ENCODE measurements at places on chromosomes 12 and 14.

DNA sequence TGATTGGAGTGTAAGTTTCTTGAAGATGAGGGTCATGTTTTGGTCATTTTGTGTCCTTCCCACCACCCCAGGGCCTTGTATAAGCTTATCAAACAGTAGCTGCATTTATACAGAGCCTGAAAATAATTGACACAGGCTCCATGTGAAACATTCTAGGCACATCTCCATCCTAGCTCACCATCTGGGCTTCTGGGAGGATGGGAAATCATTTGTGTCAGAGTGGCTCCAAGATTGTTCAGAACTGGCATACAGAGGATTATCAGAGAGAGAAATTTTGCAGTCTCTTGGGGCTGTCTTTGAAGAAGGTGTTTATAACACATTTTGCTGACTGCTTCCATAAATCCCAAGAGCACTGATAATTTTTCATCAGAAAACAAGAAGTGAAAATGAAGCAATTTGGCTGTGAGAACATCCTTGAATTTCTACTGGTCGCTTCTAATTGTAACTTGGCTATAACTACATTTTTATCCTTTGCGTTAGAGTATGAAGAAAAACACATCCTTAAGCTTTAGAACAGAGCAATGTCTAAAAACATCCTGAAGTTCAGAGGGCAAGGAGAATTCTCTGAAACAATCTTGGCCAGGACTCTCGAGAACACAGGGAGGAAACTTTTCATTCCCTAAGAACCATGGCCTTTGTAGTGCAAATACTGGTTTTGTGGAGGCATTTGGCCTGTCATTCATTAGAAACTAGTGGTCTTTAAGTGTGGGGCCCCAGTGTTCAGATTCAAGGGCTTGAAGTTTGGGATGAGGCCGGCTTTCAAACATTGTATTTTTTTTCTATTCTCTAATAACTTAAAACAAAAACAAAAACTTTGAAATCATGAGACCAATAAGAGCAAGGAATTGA, 151.1 kb downstream of the DACT1 start:
- no peak for DNase-seq

DNA sequence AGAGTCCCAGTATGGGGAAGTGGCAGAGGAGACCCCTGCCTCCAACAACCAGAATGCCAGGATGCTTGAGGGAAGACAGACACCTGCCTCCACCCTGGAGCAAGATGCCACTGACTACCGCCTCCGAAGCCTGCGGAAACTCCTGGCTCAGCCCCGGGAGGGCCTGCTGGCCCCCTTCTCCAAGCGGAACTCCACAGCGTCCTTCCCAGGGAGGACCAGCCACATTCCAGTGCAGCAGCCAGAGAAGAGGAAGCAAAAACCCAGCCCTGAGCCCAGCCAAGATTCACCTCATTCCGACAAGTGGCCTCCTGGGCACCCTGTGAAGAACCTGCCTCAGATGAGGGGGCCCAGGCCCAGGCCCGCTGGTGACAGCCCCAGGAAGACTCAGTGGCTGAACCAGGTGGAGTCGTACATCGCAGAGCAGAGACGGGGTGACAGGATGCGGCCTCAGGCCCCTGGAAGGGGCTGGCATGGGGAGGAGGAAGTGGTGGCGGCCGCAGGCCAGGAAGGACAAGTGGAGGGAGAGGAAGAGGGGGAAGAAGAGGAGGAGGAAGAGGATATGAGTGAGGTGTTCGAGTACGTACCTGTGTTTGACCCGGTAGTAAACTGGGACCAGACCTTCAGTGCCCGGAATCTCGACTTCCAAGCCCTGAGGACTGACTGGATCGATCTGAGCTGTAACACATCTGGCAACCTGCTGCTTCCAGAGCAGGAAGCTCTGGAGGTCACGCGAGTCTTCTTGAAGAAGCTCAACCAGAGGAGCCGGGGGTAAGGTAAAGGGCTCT, 93.7 kb downstream of the B4GALNT3 start:
- DNase-seq: no peak

GRCh38 chr14:61417883-61418455, 96.6 kb downstream of the PRKCH start:
- DNase-seq: no peak

DNA sequence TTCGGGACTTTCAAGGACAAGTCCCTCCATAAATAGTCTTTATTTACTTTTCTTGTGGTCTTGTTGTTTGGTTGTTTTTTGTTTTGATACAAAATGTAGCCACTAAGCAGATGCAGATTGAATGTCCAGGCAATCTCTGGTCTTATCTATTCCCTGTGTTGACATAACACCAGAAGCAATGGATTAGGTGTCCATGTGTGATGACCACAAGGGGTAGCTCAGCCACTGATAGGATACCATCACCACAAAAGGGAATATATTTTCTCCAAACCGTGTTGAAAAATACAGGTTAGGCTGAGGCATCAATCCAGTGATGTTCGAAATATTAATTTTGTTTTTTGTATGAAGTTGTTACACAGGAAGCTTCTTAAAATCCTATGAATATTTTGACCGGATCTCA, 196.3 kb downstream of the EPS8 start:
- no peak for DNase-seq

DNA sequence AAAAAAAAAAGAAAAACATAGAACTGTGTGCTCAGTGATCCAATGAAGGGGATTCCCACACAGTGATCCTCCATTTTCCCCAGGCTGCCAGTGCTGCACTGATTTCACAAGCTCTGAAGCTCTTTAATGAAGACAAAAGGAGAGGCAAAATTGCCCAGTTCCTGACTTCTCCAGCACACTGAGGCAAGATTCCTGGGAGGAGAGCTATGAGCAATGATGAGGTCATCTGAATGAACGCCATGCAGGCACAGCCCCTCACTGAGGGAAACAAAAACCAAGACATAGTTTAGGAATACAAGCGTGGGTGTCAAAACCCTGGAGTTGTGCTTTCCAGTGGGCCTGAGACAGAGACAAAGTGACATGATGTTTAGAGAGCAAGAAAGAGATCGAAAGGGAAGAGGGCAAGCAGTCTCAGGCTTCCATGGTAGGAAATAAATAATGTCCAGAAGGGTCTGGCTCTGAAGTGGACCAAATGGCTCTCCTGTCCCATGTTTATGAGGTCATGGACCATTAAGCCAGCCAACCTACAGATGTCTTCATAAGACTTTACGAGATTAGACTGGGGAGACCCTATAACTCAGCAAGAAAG, 40.9 kb upstream of the SMUG1 start:
- DNase-seq: peak; percentile 96

GRCh38 chr14:58280954-58281787, 17.2 kb upstream of the ARID4A start:
- DNase-seq: peak; percentile 93

- no peak for DNase-seq
Measured at GRCh38 chr12:108962256-108962655, 58.6 kb downstream of the SVOP start.

DNA sequence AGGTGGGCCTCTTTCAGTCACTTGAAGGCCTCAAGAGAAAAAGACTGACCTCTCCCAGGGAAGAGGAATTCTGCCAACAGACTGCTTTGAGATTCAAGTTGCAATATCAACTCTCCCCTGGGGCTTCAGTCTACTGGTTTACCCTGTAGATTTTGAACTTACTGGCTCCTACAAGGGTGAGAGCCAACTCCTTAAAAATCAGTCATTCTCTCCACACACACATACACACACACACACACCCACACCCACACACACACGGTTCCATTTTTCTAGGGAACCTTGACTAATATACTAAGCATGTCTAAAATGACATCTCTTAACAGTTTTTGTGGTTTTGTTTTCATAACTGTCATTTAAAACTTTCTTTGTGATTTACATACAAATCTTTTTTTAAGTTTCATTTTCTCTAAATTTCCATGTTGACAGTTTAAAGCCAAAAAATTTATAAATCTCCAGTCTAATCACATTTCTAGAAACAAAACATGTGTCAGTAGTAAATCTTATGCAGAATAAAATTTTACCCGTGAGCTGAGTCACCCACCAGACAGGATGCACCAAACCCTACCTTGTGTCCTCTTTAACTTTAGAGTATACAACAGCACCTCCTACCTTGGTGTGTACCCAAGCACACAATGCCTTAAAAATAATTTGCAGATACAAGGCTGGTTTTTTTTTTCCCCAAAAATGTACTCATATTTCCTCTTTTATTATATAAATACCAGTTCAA, 394.6 kb downstream of the AEBP2 start:
- no peak for DNase-seq

- DNase-seq: no peak
Measured at GRCh38 chr12:14716848-14717444, 20.5 kb upstream of the GUCY2C start.

GRCh38 chr12:13887779-13888388, 93.5 kb downstream of the GRIN2B start:
- no peak for DNase-seq

DNA sequence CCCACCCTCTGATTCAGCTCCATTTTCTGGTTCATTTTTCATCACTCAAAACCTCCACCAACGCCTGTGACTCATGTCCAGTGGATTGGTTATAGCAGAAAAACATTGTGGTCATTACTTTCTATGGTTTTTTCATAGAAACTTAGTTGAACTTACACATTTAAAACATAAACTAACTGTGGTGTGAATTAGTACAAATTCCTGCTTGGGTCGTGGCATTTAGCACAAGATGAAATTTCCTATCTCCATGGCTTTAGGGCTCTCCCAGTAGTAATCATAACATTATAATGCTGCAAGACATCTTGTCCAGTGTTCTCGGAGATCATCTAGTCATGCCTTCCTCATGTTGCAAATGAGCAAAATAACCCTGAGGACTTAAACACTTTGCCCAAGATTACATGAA, 7.1 kb downstream of the RNASE7 start:
- no peak for DNase-seq

- peak; percentile 91 for DNase-seq
Measured at GRCh38 chr14:70809225-70810219, at the start of gene MAP3K9. MAP3K9 (minus strand) TSS chr14:70809513; CDS start chr14:70809171, 342 bp downstream.

DNA sequence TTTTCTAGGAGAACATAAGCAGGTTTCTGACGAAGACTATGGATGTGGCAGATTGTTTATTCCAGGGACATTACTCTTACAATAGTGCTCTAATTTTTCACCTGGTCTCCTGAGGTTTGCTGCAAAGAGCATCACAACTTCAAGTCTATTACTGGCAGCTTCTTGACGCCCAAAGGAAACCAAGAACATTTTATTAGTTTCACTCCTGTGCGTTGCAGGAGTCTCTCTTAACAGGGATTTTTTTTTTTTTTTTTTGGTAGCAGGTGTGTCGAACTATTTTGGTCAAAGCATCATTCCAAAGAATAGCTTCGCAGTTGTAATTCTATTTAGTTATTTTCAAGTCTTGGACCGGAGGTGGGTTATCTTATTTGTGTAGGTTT, 1.2 kb downstream of the ANO4 start:
- no peak for DNase-seq

DNA sequence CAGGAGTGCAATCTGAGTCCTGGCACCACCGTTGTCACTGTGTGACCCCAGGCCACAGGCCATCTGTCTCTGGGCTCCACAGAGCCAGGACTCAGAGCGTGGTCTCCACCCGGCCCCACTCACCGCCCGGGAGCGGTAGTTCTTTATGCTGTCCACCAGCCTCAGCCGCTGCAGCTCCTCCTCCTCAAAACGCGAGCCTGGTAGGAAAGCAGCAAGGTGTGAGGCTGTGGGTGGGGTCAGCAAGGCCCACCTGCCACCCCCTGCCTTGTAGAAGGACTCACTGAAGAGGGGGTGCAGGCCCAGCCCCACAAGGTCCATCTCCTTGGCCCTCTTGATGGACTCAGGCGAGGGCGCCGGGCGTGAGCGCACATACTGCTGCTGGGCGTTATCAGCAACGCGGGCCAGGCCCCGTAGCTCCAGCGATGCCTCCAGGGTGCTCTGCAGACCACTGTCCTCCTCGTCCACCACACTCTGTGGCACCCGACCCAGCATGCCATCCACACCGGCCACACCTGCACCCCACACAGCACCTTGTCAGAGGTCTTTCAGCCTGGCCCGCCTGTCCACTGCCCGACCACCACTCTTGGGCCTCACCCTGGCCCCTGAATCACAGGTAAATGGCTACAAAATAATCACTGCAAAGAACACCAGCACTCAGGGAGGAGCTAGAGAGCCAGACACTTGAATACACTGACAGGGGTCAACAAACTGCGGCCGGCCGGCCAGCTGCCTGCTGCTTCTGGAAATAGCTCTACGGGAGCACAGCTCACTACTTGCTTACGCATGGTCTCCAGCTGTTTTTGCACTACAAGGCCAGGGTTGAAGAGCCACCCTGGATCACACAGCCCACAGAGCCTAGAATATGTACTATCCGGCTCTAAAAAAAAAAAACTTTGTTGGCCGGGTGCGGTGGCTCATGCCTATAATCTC, 16.3 kb downstream of the CFAP73 start:
- no peak for DNase-seq

All from kidney epithelial cell (primary cell).